CD8-positive, alpha-beta T cell (primary cell): ENCODE measurements at places on chromosomes 7 and 10.

DNA sequence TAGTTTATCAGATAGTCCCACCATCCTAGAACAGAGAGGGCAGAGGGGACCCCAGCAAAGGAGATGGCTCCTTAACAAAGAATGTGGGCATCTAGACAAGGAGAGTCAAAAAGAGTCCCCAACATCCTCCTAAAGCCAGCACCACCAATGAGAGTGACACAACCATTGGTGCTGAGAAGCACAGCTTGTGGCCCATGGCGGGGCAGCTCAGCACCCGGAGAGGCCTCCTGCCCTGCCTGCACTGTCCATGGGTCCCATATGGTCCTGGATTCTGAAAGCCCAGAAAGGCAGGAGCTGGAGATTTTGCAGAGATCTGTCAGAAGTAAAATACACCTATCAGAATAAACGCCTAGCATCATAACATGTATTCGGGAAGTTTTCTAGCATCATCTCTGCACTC is 311.8 kb upstream of the ZNF32 start:
- no peak for DNase-seq

DNA sequence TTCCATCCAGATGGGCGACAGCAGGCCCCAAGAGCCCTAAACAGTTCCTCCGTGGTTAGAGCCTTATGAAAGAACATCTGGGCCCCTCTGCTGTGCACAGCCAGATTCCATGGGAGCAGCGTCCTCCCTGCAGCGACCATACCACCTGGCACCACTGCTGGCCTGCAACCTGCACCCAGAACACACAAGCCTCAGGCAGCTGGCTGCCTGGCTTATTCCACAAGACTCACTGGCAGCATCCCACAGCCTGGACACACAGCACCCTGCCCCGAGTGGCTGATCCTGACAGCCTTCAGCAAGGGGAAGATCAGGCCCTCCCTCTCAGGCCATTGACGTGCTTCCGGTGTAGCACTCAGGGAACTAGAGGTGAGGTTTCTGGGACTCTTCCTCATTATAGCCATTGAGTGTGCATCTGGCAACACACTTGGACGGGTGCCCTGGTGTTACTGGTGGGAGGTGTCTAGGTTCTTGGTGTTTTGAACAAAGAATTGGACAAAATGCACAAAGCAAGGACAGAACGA is 33.7 kb upstream of the ERCC6 start:
- DNase-seq: no peak

DNA sequence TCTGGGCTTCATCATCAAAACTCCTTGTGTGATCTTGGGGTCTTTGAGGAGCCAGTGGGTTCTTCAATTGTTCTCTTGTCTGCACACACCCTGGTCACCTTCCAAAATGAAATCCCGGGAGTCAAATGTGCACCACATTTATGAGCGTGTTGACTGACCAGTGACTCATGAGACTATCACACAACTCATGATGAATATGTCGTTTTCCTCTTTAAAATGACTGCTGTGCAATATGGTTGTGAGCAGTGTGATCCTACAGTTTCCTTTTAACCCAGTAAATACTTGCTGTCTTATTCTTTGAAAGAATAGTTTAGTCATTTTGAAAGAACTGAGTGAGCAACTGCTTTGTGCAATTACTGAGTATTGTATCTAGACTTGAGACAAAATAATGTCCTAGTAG is 149.2 kb downstream of the DYNC1I1 start:
- DNase-seq: no peak

- DNase-seq: no peak
Measured at GRCh38 chr10:130790339-130790738, 521.2 kb downstream of the TCERG1L start.

DNA sequence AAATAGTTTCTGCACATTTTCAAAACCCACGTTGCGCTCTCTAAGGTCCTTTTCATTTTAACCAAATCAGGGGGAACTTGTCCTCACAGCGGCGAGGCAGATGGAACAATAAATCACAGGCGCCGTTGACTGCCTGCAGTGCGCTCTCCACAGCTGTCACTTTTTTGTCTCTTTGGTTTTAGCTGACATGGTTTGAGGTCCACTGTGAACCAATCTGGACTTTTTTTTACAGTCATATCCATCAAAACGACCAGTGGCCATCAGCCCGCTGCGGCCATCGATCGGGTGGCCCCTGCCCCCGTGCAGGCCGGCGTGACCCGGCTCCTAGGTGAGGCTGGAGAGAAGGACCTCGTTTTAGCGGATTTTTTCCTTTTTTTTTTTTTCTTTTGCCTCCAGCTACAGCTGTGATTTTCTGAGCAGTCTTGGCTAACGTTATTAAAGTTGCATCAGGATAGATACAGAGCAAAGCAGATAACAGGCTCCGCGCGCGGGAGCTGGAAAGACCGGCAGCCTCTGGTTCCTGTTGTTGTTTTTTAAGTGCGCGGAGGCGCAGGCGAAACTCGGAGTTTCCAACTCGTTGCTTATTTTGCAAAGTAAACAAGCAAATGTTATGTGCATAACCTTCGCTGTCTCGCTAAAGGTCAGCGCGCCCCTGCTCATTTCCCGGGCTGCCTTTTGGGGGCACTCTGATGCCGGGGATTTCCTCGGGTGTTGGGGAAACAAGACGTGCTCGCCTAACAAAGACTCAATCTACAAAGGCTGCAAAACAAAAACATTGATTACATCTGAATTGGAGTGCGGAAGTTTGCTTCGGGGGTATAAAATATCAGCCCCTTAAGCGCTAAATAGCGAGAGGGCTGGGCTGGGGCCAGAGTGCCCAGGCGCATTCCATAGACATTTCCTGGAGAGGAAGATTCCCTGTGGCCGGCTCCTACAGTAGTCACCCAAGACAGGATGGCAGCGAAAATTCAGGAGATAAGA is 414.8 kb upstream of the MKI67 start:
- DNase-seq: no peak
